Vein endothelial cell (primary cell): ENCODE measurements at places on chromosomes 2 and 18. TPM values are rescaled to one million over a fixed set of nuclear protein-coding genes. Genes with fewer than 3 reads are reported as not detected.

HRH4 gene
- under 0.01 and 0.10 TPM in 2 replicates for total RNA-seq

PLGLB2 gene
- total RNA-seq: 1.5 and 2.0 TPM in 2 replicates

SFXN5 gene
- 20.4 and 20.6 TPM in 2 replicates for total RNA-seq

TOGARAM2 gene
- total RNA-seq: 0.10 TPM in 1 of 2 replicates, not detected in the other
